Stimulated activated CD4-positive, alpha-beta T cell treated with anti-CD3 and anti-CD28 coated beads, Interleukin-4, amount 100 ng/mL, for 4 hours (primary cell): ENCODE measurements at places on chromosomes 12 and 14.
A peak's percentile ranks its signal among the peaks of the same experiment; 100 is the strongest.

DNA sequence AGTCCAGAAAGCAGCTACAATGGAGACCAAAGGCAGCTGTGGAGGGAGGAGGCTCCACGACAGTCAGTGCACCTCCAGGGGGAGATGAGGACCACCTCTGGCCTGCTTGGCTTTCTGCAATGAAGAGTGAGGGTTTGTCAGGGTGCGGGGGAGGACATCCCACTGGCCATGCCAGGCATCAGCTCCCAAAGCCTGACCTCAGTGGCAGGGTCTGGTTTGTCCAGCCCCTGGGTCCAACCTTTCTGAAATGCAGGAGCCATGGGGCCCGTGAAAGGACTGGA, 35.2 kb downstream of the SLC6A12 start:
- DNase-seq, result no peak

DNA sequence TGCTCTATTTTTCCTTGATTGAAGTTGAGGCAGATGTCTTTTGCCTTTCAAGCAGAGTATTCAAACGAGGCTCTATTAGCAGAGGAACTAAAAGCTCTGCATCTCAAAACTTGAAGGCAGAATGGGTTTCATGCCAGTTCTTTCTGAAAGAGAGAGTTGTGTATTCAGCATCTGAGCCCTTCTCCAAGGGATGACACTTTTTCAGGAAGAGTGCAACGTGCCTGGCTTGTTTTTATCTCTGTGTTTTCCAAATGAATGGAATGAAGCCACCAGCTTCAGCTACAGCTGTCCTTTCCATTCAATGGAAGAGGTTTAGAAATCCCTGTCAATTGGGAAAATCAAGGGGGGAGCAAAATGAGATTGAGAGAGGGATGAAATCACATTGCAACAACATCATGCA, 14.6 kb downstream of the BEST3 start:
- no peak for DNase-seq

- no peak for DNase-seq
Observed at GRCh38 chr12:72006766-72007165, 68.1 kb downstream of the TPH2 start.

- no peak for DNase-seq
Observed at GRCh38 chr14:38400751-38401150, 144.9 kb upstream of the CLEC14A start.

- DNase-seq, result no peak
Observed at GRCh38 chr12:39064708-39065107, 159.3 kb upstream of the CPNE8 start.

DNA sequence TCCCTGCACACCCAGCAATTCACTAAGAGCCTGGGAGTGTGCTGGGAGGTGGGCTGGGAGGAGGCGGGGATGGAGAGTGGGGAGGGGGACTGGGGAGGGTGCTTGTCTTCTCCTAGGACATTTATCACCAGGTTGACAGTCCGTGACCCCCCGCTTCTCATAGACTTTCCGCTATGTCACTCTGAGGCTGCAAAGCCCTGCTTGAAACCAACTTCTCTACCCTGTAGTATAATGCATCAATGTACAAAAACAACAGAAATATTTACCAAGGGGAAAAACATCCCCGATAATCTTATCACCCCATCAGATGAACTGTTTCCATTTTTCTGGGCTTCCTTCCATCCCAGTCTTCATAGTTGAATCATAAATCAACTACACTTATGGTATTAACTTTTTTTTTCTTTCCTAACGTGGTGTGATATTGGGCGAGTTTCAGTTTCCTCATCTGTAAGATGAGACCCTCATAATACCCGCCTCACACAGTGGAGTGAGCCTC, 28.6 kb upstream of the BATF start:
- DNase-seq, result no peak

GRCh38 chr12:857611-858010, 91.9 kb downstream of the RAD52 start:
- DNase-seq, result no peak

DNA sequence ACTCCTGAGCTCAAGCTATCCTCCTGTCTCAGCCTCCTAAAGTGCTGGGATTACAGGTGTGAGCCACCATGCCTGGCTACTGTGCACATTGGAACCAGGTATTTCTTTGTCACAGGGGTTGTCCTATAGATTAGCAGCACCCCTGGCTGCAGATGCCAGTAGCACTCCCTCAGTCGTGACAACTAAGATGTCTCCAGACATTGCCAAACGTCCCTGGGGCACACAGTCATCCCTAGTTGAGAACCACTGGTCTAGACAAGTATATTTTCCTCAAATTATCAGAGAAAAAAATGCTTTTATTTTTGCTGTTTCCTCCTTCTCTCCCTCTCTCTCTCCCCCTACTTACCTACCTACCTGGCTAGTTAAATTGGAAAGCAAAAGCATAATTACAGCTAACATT, 17.9 kb upstream of the P2RX7 start:
- no peak for DNase-seq

DNA sequence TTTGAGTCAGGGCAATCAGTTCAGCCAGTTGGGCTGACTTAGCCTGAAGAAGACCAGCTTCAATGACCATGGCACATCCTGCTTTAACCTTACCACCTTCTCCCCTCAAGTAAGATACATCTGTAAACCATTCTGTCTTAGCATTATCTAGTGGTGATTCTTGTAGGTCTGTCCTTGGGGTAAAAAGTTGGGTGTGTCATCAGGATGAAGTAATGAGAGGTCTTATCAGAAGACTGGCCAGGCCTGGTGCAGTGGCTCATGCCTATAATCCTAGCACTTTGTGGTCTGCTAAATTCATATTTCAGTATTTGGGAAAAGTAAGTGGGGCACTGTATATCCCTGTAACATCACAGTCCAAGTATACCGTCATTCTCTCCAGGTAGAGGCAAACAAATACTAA, 19.1 kb downstream of the SINHCAF start:
- no peak for DNase-seq

DNA sequence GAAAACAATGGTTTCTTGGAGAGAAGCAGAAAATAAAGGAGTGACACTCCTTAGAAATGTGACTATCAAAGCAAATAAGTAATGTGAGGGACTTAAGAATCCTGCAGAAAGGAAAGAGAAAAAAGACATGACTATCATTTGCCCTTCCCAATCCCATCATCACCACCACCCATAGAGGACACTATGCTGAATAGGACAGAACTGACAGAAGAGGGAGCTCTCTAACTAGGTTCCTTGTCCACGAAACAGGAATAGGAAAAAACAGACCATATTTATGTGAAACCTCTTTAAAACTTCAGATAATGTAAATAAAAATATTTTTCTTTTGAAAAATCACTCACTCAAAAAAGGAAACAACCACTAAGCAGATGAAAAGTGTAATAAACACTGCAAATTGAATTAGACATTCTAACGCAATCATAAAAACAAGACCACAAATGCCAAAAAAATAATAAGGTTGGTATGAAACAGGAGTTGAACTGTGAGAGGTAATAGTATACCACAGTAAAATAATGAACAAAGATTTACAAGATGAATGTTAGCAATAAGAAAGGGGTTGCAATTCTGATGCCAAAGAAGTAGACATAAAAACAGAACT, 24.1 kb downstream of the KLRD1 start:
- no peak for DNase-seq

GRCh38 chr12:71392521-71393145, 47.0 kb upstream of the LGR5 start:
- DNase-seq, result no peak

GRCh38 chr12:109656743-109657142, 56.9 kb upstream of the FAM222A start:
- no peak for DNase-seq

DNA sequence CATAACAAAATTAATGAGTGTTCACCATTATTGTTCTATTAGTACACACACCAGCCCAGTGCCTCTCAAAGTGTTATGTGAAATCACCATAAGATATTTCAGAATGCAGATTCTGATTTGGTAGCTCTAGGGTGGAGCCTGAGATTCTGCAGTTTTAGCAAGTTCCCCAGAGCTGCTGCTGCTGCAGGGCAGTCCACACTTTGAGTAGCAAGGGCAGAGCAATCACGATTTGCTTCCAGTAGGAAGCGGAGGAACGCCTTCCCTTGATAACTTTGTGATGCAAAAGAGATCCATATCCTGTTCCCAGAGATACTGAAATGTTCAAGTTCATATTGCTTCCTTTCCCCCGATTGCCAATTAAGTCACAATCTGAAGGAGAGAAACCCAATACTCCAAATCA, 57.9 kb downstream of the SLC17A8 start:
- DNase-seq, result no peak

DNA sequence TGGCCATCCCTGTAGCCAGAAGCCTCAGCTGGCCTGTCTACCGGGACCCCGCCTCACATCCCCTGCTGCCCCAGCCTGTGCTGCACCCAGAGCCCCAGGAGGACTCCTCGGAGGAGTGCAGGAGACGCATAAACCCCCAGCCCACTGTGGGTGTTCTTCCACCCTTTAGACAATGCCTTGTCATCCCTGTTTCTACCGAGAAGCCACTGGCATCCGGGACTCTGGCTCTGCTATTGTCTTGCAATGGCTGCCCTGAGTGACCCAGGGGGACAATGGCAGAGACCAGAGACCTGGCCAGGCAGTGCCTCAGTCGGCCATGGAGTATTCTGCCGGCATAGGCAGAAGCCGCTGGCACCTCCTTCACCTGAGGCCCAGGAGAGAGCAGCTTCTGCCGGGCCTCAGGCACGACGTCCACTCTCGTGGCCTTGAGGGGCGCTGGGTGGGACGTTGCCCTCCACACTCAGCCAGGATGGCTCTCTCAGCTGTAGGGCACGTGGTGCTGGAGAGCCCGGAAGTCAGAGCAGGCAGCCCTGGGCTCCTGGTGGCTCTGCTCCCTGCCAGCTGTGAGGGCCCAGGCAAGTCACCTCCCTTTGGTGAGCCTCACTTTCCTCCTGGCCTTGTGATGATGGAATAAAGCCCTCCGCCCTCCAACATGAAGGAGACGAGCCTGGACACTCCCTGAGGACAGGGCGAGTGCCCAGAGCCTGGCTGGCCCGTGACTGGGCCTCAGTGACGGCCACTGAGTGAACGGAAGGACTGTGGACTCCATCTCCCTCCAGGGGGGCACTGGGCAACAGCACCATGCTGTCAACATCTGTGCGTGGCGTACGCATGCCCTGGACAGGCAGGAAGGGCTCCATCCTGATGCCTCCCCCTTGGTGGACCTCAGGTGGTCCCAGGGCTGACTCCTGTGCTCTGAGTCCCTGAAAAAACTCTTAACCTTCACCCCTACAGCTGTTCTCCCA, 41.0 kb downstream of the TRAFD1 start:
- no peak for DNase-seq

- no peak for DNase-seq
Observed at GRCh38 chr14:74551001-74551400, 57.4 kb downstream of the ISCA2 start.

DNA sequence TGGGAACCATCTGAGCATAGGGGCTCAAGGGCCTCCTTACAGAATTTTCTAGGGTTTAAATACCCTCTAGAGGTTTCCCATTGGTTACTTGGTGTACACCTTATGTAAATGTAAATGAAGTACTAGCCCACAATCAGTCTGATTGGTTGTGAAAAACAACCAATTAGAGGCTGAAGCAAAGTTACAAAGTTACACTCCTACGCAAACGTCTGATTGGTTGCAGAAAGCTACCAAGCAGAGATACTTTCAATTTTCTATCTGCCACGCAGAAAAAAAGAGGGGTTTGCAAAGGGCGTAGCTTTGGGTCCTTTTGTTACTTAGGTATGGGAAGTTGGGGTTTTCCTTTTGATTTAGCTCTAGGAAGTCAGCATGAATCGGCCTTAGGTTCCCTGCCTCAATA, 1.8 kb upstream of the TMEM19 start:
- no peak for DNase-seq

DNA sequence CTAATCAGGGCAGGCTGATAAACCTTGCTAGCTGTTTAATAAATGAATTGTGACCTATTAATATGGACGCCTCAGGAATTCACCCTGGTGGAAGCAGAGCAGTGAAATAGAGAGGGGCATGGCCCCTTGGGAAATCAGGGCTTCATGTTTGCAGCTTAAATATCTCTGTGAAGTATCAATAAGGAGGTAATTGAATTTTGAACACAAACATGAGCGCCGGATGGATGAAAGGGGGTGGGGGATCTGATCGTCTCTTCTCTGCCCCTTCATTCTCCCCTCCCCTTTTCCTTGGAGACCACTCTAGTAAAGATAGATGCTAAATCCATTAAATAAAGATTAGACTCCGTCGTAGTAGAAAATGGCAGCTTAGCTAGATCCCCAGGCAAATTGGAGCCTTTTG, 70.5 kb downstream of the LIN52 start:
- no peak for DNase-seq

DNA sequence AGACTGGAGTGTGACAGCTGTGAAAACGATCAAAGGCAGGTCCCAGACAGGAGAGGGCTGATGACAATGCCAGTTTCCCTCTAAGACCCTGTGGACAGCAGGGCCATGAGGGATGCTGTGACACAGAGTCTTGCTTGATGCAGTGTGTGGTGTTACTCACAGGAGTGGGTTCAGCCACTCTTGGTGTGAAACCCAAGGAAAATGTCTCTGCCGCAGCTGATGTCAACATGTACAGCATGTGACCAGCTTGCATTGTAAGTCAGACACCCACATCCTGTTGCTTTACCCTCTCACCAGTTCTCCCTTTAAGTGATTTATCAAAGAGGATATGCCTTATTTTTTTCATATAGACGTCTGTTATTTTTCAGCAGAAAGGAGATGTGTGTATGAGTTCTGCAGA, 268.6 kb downstream of the BTG1 start:
- DNase-seq, result peak; percentile 41

DNA sequence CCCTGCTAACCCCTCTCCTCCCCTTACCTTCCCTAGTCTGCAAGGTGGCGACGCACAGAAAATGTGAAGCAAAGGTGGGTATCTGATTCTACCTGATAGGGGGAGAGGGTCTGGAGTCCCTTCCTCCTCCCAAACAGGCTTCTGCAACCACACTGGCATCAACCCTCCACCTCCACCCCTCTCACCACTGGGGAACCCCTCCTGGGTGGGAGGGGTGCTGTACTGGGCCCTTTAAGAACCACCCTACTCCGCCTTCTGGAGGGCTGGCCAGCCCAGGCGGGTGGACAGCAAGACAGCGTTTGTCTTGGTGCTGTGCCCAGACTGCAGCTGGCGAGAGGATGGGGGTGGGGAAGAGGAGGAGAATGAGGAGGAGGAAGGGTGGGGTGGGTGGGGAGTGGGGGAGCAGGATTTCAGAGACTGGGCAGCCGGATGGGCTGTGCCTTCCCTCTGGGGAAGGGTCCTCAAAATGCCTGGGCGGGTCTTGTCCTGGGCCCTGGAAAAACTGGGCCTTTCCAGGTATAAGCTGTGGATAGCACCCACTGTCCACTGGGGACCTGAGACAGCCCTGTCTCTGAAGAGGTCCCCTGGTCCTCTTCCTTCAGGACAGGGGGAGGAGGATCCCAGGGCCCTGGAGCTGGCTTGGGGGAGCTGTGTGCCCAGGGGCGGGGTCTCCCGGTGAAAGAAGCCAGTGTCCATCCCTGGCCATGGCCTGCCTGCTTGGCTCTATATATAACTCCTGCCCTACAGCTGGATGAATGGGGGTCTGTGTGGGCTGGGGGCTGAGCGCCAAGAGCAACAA, 2.8 kb downstream of the TNS2 start:
- DNase-seq, result no peak

DNA sequence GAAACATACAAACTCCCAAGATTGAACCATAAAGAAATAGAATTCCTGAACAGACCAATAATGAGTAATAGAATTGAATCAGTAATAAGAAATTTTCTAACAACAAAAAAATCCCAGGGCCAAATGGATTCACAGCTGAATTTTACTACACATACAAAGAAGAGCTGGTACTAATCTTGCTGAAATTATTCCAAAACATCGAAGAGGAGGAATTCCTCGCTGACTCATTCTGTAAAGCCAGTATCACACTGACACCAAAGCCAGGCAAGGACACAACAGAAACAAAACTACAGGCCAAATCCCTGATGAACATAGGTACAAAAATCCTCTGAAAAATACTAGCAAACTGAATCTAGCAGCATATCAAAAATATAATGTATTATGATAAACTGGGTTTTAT, 367.8 kb upstream of the CLEC14A start:
- no peak for DNase-seq
